Caco-2 (cell line): ENCODE measurements at places on chromosomes 5 and 9.

DNA sequence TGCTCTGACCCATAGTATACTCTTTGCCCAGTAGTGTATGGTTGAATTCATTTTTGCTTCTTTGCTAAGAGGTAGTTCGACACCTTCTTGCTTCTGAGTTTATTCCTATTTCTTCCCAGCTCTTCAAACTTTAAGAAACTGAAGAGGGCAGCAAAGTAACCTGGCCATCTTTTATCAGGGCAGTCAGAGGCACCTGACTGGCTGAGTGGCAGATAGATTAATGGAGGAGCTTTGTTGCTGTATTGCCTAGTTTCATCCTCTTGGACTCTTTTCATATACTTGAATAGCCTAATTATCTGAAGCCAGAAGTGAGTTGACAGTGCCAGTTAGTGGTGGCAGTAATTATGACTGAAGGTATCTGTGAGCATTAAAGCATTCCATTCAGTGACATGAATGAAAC lies 82.5 kb downstream of the UHRF2 start:
- DNase-seq: no peak

- DNase-seq: no peak
These were observed 88.9 kb downstream of the CDK5RAP2 start for GRCh38 chr9:120490888-120491595.

DNA sequence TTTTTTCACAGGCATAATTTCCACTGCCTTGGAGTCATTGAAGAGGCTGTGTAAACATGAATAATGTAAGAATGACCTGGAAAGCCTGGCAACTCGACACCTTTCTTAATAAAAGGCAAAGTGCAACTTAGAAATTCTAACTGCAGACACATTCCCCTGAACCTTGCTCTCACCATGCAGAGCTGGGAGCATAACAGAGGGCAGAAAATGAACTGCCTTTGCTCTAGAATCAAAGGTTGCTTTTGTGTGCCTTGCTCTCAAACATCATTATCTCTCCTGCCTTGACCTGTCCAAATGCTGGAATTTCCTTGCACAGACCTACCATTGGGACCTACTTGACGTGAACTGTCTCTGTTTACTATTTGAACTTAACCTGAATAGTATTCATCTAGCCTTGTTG lies 462.0 kb upstream of the ZNF462 start:
- DNase-seq: peak; percentile 38

GRCh38 chr5:171697221-171698102 lies 88.2 kb upstream of the SMIM23 start:
- no peak for DNase-seq

DNA sequence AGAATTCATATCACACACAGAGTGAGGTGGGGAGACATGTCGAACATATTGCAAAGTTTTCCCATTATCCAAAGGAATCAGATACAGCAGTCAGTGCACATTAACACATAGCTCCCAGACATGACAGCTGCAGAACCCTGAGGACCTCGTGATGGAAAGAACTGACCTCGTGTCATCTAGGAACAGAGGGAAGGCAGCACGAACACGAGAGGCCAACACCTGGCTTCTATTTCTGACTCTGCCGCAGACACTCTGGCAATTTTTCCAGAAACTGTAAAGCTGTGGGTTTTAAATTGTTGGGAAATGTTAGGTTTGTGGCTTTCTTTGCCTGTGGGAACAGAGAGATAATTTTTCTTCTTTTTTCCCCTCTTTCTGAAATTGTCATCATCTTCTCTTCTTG lies 315.0 kb upstream of the PIK3R1 start:
- no peak for DNase-seq

- no peak for DNase-seq
These were observed 1336.1 kb upstream of the CDH9 start for GRCh38 chr5:28374492-28374967.

- no peak for DNase-seq
These were observed 220.1 kb downstream of the DAB2IP start for GRCh38 chr9:121871431-121872025.

DNA sequence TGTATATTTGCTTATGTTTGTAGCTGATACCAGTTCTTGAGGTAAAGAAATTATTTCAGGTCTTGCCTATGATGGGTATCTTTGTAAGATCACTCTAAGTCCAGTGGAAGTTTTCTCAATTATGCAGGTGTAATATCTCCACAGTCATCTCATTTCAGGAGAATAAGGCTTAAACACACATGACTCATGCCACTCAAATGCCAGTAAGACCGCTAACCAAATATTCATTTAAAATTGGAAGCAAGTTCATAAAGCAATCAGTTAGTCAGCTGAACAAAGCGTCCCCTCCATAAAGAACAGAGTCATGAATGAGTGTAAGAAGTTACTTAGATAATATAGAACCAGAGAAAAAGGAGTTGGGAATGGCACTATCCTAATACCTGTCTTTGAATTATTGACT lies 248.7 kb downstream of the LURAP1L start:
- DNase-seq: no peak

DNA sequence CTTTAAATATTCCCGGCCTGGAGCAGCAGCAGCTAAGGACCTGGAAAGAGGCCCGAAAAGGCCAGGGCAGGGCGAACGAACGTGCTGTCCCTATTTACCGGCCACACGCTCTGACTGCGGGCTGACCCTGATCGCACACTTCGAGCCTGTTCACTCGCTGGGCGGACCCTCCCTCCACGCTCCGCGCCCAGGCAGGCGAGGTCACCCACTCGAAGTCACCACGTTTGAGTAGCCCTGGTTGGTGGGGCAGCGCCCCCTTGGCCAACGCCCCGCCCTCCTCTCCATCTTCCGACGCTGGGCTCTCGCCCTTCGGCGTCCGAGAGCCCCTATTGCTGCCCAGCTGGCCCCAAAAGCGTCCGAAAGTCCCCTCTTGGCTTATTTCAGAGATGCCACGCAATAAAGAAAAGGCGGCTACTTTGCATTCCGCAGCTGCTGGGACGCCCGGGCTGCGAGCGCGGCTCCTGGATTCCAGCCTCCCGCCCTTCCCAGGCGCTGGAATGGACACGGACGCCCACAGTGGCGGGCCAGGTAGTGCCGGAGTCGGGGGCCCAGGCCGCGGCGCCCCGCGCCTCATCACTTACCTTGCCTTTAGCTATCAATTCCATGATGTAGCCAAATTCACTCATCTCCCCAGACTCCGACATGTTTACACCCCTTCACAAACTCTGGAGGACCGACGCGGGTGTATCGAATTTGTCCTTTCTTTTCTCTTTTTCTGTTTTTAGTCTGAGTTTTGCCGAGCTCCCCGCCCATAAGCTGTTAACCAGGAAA lies 9.9 kb upstream of the TRIM36 start:
- no peak for DNase-seq

GRCh38 chr5:174555726-174556125 lies 168.7 kb upstream of the MSX2 start:
- DNase-seq: no peak

DNA sequence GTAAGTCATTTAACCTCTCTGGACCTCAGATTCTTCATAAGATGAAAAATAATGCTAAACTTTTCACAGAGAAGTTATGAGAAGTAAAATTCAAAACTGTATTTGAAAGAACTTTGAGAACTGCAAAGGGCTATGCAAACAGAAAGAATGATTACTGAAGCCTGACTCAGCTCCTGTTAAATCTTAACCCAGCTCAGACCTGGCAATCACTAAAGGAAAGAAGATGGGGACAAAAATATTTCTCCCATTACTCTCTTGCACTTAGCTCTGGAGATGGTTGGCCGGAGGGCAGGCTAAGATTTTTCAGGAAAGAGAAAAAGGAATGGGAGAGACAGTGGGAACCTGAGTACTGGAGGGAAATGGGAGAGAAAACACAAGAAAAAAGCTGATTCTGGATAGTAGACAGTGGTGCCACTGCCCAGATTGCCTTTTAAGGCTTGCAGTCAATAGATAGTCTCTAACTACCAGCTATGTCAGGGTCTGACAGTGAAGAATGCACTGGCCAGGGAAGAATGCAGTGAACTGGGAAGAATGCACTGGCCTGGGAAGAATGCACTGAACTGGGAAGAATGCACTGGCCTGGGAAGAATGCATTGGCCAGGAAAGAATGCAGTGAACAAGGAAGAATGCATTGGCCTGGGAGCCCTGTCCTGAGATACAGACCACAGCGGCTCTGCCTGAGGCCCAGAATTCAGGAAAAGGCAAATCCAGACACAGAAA lies 25.2 kb upstream of the CEMIP2 start:
- DNase-seq: peak; percentile 9

DNA sequence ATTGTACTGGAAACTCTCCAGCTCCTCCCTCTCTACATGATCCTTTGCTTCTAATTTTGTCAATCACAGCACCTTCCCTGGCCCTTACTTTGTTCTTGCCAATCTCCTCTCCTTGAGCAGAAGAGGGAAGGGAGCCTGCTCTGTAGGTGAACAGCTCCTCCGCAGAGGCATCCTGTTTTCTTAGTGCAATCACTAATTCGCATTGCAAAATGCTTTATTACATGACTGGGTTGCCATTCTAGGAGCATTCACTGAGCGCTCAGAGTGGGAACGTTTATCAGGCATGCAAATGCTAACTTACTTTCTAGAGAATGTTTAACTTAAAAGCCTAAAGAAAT lies 416 bp upstream of the SNX18 start:
- peak; percentile 46 for DNase-seq

DNA sequence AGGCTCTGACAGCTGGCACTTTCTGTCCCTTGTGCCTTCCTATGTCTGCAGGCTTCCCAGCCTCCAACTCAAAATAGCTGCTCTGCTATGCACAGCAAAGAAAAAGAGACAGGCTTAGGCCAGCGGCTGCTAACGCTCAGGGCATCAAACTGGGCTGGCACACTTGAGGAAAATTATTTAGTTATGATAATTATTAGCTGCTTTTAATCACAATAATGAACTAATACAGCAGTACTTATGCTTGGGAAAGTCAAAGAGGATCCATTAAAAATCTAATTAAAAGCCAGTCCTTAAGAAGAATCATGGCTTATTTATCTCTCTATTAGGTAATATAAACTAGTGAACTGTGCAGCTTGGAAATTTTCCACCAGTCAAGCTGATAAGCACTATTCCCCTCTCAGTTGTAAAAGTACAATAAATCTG lies 233.2 kb downstream of the SLIT3 start:
- DNase-seq: no peak

DNA sequence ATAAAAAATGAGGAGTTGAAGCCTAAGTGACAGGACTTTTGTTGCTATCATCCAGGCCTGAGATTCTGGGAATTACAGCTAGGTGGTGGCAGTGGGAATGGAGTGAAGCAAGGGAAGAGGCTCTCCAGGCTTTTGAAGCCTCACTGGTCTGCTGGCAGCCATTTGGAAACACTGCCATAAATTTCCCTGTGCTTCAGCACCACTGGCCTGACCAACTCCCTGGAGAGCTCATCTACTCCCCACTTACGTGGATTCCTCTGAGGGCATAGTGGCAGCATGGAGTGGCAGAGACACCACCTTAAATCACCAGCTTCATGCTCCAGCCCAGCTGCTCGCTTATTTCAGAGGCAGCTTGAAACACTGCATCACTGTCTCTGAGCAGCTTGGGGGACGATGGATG lies 518.2 kb downstream of the TLR4 start:
- DNase-seq: no peak

- DNase-seq: peak; percentile 75
These were observed 163.7 kb downstream of the ESM1 start for GRCh38 chr5:54821445-54822323.

DNA sequence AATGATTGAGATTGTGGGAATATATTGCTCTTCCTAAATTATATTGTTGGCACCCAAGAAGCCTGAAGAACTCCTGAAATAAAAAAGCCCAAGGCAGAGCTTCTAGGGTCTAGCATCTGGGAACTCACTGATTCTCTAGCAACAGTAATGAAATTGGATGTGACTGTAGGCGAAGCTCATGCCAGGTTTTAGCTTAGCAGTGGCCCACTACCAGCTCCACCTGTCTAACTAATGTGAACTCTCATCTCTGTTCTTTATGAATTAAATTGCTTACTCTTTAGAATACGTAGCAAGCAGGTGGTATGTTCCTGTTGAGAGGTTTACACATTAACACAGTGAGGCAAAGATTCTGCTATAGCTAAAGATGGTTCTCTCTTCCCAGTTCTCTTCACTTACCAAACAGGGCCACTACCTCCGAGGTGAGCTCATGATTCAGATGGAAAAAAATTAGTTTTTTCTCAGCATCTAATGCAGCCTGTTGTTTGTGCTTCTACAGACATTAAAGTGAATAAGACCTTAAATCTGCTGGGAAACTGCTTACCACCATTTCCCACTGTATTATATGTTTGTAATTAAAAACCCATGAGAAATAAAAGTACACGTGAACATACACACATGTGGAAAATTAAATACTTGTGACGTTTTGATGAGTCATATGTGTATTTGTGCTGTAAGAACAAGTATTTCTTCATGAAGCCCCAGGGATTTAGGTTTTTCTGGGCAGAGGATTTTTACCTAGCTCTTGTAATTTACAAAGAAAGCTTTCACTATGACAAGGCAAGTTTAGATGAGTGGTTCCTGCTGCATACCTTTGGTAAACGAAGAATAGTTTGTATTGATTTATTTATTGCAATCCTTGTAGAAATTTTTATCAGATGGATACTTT lies 360.1 kb downstream of the KDM4C start:
- no peak for DNase-seq

- no peak for DNase-seq
These were observed 7.4 kb downstream of the NKD2 start for GRCh38 chr5:1016036-1016435.

- DNase-seq: peak; percentile 61
These were observed 714 bp downstream of the UBE2D2 start for GRCh38 chr5:139561655-139562451.

DNA sequence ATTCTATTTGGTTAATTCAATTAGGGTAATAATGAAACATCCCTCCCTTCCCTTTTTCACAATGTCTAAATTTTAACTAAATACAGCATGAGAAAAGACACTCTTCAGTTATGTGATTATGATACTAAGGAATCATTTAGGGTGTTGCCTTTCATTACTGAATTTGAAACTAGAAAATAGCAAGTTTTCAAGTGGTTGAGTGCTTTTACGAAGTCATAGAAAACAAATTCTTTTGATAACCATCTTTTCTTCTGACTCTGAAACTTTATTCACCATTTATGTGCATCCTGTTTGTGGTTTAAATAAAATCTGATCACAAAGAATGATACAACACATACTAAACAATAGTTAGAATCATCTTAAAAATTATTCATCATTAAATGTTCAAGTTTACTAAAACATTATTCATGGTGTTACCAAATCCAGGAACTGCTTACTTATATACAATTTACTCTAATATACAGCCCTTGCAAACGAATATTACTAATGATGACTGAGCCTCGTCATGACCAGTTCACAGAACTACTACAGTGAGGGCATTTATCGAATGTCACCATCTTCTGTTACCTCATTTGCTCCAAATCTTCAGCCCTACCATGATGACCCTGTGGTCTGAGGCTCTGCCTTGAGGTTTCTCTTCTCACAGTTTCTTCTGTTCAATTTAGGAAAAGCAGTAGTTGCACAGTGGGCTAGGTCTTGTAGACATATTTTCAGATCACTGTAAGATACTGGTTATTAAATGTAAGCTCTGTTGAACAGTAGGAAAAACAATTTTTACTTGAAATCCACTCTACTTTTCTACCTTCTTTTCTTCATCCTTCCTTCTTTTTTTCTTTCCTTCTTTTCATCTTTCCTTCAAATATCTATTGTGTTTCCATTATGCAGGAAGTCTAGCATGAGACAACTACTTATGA lies 18.3 kb upstream of the IL9 start:
- no peak for DNase-seq
